ENCODE measurements at places on chromosomes 11 and 22.

DNA sequence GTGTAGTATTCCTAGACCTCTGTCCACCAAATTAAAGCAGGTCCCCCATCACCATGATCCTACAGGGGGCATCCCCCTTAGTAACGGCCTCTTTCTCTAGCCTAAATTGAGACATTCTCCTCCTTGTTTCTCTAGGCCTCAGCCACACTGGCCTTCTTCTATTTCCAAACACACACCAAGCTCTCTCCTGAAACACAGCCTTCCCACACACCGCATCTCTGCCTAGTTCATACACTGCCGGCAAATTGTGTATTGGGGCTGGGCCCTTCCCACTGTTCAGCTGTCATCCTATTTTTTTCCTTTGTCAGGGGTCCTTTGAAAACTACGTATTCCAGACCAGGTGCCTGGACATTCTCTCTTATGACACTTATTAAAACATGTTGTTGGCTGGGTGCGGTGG lies 11.5 kb upstream of the VPREB1 start:
- DNase-seq: no peak

- no peak for DNase-seq
Observed at GRCh38 chr11:8287297-8287696, 23.6 kb upstream of the LMO1 start.

GRCh38 chr22:19756288-19757128 lies 4.1 kb upstream of the TBX1 start:
- peak; percentile 66 for DNase-seq

DNA sequence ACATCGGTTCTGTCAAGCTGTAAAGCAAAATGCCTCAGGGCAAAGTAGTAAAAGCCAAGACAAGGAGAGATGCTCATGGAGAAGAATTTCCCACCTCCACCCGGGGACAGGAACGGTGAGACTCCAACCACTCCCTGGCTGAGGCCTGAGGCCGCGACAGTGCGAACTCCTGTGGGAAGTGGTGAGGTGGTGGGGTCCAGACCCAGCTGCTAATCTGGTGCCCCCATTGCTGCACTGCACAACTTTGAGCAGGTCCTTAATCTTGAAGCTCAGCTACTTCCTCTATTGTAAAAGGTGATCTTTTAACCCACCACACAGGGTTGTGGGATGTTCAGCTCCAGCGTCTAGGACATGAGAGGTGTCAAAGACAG lies 83.9 kb downstream of the ZC3H12C start:
- no peak for DNase-seq

DNA sequence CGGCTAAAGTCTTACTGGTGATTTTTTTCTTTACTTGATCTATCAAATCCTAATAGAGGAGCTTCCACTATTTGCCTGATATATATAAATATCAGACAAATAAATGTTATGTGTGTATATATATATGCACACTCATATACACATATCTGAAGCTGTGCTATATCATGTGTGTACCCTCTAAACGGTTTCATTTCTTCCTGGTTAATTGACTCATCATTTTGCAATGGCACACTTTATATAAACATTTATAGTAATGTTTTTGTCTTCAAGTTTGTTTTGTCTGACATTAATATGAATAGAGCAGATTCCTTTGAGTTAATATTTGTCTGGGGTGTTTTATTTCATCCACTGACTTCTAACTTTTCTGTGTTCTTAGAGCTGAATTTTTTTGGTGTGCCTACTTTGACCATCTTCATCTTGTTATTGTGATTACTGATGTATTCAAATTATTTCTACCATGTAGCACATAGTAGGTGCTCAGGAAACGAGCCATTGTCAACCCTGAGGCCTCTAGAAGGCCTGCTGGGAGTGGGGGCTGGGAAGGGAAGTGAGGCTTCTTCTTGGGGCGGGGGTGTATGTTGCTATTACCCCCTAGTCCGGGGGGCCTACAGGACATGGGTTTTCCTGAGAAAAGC lies 82.6 kb downstream of the LRRC32 start:
- DNase-seq: no peak

GRCh38 chr22:25334162-25334490 lies 114.7 kb downstream of the CRYBB2 start:
- DNase-seq: peak; percentile 8

GRCh38 chr11:14852571-14853177 lies 39.4 kb downstream of the CYP2R1 start:
- no peak for DNase-seq

DNA sequence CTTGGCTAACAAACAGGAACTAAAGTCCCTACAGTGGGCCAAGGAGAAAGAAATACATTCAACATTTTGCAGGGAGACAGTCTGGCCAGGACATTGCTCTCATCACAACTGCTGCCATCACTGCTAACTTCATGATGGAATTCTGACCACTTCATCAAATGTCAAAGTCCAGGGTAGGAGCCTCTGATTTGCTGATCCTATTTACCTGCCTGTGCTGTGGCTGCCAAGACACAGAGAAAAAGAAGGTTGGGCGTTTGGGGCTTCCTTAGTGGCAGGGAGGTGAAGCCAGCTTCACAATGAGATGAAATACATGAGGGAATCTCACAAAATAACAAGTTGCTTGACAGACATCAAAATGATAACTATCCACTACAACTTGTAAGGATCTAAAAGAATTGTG lies 343.9 kb upstream of the CADM1 start:
- DNase-seq: no peak

DNA sequence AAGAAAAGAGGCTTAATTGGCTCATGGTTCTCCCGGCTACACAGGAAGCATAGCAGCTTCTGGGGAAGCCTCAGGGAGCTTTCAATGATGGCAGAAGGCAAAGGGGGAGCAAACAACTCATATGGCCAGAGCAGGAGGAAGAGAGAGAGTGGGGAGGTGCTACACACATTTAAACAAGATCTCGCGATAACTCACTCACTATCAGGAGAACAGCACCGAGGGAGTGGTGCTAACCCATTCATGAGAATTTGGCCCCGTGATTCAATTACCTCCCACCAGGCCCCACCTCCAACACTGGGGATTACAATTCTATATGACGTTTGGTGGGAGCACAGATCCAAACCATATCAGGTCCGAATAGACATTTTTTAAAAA lies 41.7 kb upstream of the APLNR start:
- DNase-seq: no peak

GRCh38 chr22:36208914-36209313 lies 7.3 kb upstream of the APOL4 start:
- no peak for DNase-seq

DNA sequence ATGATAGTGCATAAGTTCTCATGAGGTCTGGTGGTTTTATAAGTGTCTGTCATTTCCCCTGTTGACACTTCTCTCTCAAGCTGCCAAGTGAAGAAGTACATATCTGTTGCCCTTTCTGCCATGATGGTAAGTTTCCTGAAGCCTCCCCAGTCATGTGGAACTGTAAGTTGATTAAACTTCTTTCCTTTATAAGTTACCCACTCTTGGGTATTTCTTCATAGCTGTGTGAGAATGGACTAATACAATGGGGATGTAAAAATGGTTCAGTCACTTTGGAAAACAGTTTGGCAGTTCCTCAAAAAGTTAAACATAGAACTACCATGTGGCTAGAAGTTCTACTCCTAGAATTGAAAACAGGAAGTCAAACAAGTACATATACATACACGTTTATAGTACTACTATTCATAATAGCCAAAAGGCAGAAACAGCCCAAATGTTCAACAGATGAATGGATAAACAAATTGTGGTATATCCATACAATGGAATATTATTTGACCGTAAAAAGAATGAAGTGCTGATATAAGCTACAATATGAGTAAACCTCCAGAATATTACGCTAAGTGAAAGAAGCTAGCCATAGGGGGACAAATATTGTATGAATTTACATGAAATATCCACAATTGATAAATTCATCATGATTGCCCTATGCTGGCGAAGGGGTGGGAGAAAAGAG lies 16.0 kb upstream of the DKK3 start:
- no peak for DNase-seq

- no peak for DNase-seq
Observed at GRCh38 chr11:129731316-129731715, 84.3 kb upstream of the TMEM45B start.

GRCh38 chr11:74195828-74196227 lies 24.7 kb downstream of the PPME1 start:
- DNase-seq: no peak

DNA sequence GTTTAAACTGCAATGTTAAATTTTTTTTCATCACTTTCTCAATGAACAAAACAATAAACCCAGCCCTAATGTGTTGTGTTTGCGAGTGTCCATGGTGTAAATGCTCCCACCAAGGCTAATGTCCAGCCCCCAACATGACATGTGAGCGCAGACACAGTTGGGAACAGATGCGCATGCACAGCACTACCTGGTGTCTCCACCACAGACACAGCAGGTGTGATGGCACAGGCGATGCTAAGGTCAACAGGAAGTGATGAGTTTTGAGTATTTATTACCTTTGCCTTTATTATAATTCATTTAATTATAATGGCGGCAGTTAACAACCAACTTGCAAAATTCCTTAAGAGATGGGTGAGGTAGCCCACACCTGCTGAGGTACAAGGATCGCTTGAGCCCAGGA lies 42.9 kb downstream of the MICAL3 start:
- DNase-seq: no peak

- no peak for DNase-seq
Observed at GRCh38 chr22:50522806-50523438, 2.5 kb downstream of the SCO2 start.

- no peak for DNase-seq
Observed at GRCh38 chr11:1460986-1461825, 25.4 kb downstream of the MOB2 start.

GRCh38 chr22:36922711-36923110 lies 9.3 kb downstream of the CSF2RB start:
- DNase-seq: no peak

DNA sequence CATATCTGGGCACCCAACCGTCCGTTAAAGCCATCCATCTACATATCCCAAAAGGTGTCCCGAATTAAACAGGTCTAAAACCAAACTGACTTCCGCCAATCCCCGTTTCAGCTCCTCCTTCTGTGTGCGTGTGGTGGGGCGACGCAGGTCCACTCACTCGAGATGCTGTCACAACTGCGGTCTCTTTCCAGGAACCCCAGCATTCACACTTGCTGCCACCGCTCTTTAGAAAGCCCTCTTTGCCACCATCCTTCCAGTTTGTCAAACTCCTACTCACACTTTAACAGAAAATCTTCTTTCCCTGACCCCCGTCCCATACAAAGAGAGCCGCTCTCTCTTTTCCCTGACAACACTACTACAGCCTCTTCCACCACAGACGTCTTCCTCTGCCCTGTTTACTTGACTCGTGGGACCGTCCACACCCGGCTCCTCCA lies 467 bp downstream of the ESS2 start:
- peak; percentile 24 for DNase-seq

- DNase-seq: peak; percentile 6
Observed at GRCh38 chr11:59102259-59102765, 4.7 kb upstream of the FAM111B start.

DNA sequence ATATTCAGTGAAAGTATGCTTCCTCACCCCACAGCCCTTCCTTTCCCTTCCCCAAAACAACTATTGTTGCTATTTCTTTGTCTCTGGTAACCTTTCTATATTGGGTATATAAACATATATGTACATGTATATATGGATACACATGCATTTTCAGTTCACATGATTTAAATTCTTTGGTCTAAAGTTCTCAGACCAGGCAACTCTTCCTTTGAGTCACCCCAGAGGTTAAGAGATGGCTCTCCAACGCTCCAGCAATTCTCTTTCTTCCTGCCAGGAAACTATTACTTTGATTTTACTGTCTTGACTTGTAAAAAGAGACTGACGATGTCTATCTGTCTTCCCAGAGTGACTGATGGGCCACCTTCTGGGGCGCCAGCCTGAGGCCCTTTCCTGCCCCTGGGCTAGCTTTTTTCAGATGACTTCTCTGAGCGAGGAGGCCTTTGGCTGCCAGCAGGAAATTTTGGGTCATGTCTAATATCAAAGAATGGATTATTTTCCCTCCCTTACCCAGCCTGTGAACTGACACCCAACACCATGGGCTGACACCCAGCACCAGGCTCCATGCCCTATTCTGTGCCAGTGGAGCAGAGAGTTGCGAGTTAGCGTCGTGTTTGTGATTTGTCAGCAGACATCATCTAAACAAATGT lies 14.4 kb upstream of the ST3GAL4 start:
- no peak for DNase-seq

DNA sequence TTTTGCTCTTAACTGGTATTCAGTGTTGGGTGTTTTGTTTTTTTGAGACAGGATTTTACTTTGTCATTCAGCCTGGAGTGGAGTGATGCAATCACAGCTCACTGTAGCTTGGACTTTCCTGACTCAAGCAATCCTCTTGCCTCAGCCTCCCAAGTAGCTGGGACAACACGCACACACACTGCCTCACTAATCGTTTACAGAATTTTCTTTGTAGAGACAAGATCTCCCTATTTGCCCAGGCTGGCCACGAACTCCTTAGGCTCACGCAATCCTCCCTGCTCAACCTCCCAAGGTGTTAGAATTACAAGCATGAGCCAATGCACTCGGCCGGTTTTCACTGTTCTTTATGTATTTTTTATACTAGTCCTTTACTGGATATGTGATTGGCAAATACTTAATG lies 51.0 kb upstream of the IGLL5 start:
- DNase-seq: no peak

DNA sequence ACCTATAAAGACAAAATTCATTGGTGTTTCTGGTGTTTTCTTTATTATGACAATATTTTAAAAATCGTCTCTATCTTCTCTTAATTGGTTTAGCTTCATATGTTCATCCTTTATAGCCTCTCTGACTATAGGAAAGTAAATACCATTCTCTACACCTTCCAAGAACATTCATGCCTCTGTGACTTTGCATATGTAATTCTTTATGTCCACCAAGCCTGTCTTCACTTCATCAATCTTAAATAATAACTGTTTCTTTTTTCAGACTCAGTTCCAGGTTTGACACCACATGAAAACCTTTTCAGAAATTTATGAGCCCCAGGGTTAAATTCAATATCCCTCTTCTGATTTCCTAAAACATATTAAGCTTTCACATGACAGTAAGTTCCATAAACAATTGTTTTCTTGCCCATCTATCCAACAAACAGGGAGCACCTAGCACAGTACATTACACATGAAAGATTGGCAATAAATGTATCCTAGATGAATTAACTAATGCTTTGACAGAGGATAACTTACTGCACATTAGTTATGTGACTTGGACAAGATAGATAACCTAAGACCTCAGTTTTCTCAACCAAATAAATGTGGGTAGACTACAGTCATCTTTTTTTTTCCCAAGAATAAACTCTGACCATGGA lies 886.1 kb downstream of the LRRC4C start:
- DNase-seq: no peak

DNA sequence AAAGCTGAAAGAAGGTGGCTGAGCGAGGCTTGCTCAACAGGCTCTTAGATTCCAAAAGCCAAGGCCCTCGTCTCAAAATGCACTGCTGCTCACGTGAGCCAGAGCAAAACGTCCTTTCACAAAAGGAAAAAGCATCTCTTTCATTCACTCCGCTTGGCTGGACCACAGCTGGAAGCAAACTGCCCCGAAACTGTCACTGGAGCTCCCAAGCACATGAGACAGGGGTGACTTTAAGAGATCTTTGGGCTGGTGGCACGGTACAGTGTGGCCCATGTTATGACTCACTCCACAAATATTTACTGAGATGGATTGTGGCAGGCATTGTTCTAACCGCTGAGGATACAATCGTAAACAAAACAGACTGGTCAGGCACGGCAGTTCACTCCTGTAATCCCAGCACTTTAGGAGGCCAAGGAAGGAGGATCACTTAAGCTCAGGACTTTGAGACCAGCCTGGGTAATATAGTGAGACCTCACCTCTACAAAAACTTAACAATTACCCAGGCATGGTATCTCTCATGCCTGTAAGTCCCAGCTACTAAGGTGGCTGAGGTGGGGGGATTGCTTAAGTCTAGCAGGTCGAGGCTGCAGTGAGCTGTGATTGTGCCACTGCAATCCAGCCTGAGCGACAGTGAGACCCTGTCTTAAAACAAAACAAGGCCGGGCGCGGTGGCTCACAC lies 3.6 kb downstream of the PLA2G6 start:
- no peak for DNase-seq
